AG10803 (cell line): ENCODE measurements at places on chromosomes 12 and 14.

DNA sequence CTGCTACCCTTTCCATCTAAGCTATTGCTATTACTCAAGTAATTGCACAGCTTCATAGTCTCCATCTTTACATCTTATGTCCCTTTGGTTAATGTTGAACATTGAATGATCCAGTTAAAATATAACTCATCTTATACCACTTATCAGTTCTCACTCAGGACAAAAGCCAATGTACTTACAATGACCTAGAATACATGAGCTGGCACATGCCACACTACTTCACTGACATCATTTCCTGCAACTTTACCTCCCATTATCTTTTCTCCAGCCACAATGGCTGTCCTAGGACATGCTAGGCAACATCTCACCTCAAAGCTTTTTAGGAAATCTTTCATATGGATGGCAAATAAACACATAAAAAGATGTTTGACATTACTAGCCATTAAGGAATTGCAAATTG, 309.2 kb downstream of the FOXG1 start:
- no peak for DNase-seq

DNA sequence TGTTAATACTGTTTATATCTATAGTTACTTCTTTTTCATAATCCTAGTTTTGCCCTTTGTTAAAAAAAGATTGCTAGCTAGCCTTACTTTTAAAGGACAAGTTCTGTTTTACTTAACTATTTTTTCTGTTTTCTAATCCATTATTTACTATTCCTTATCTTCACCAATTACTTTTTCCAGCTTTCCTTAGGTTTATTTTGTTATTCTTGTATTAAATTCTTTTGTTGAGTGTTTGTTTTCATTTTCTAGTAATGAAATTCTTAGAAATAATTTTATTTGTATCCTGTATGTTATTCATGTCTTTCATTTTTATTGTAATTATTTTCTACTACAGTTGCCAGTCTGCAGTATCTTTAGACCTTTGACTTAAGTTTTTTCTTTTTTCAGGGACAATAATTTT, 45.7 kb upstream of the GXYLT1 start:
- DNase-seq: no peak

- DNase-seq: no peak
Measured at GRCh38 chr14:78673845-78674244, 503.7 kb downstream of the NRXN3 start.

DNA sequence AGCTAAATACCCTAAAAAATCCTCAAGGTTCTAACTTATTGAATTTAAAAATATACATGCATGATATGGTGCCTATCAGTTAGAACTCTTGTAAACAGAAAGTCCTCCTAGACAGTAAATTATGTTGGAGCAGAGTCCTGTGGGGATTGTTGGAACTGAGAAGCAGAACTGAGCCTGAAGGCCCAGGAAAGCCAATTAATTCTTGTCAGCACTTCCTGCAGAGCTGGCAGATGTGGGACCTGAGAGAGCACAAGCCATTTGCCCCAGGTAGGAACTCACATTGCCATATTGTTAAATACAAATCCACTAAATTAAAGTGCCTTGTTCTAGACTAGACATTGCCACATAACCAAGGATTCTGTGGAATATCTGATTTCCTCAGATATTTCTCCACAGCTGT, 117.1 kb downstream of the RTN1 start:
- DNase-seq: no peak

- no peak for DNase-seq
Measured at GRCh38 chr14:74144789-74145188, 60.0 kb downstream of the LIN52 start.
